ENCODE measurements at places on chromosomes 3 and 15. TPM values are rescaled to one million over a fixed set of nuclear protein-coding genes. Genes with fewer than 3 reads are reported as not detected.

DNA sequence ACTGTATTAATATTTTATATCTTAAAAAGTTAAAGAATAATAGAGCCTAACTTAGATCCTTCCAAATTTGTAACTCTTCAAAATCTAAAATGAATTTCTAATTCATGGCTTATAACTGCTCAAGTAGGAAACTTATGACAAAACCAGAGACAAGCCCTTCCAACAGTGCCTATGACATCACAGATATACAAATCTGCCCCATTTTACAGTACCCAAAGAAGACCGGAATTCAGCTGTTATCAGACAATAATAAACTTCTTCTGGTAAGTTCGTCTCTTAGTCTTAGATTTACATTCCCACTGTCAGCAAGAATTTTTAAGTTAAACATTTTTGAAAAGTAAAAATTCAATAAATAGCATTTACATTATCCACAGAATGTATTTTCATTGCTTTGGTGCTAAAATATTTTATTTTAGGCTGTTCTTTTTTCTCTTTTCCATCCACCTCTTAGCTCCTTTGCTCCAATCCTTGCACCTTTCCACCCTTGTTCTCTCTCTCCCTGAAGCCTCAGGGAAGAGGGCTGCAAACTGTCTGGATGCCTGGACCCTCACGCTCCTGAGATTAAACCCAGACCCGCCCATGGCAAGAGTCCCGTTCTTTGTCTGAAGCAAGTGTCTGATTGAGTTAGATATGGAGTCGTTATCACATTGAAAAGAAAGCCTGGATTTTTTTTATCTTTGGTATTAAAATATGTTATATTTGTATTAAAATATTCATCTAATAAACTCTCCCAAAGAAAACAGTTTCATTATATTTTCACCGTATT lies 312.7 kb downstream of the ZBTB20 start:
- no peak for DNase-seq

DNA sequence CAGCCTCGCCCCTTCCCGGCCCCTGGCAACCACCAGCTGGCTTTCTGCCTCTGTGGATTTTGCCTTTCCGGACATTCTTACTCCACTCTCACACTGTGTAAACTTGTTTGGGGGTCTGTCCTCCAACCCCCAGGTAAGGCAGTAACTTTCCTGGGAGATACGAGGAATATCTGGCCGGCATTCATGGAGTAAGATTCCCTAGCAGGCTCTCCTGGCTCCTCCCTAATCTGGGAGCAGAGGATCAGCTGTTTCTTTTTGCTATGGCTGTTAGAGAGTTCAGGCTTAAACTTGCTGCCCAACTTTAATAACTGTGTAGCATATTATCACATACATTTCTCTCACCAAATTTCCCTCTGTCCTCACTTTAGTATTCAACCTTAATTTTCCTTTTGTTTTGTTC lies 64.3 kb downstream of the IGF2BP2 start:
- no peak for DNase-seq

Gene AGBL1
- 0.06 TPM for polyA plus RNA-seq

Gene PGBD4
- polyA plus RNA-seq = 2.2 TPM

Gene GABRR3
- not detected for polyA plus RNA-seq

DNA sequence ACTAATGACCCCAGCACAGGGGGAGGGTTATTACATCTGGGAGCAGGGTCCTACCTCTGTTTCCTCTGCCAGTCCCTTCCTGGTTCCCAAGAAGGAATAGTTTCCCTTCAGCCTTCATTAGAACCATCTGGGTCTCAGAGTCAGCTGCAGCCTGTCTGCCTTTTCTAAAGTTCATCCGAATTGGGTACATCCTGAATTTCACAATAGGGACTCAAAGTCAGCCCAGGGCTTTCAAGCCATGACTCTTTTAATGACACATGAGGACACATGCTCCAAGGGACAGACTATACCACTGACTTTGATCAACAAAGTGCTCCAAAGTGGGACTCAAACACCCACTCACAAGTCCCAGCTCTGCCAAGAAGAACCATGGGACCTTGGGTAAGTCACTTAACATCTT lies 12.7 kb upstream of the CRABP1 start:
- no peak for DNase-seq

GRCh38 chr3:37400355-37400754 lies 226.0 kb upstream of the LRRFIP2 start:
- DNase-seq = no peak

Gene TRAT1
- 0.21 TPM for polyA plus RNA-seq

GRCh38 chr3:90253131-90253530 lies 1145.7 kb downstream of the EPHA3 start:
- no peak for DNase-seq

DNA sequence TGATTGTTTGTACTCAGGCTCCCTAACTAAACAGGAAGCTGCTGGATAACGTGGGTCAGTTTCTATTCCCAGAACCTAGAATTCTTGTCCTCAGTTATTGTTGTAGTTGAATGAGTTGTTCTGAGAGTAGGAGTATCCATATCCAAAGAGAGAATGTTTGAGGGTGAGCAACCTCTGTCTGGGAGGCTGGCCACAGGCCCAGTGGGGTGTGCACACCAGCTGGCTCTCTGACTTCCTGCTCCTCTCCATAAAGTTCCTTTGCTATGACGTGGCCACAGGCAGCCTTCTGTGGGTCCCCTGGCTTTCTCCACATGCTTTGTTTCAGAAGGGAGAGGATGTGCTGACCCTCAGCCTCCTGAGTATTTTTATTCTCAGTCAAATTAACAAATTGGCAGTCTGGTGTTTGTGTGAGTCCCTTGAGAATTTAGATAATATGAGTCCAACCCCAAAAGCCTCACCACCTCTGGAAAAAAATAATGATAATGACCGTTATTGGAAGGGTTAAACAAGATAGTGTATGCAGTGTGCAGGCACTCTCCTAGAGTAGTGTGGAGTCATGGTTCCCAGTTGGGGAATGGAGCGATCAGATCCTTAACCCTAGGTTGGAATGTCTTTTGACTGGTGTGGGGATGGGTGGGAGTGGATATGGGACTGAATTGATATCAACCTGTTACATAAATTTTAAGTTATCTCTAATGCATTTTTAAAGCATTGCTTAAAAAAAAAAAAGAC lies 47.6 kb upstream of the MED12L start:
- no peak for DNase-seq

GRCh38 chr3:159897331-159898075 lies 91.1 kb upstream of the IL12A start:
- no peak for DNase-seq

GRCh38 chr3:185527364-185527763 lies 25.0 kb downstream of the LIPH start:
- DNase-seq = no peak

Gene GOLGA6B
- polyA plus RNA-seq = 0.53 TPM

GRCh38 chr3:182795389-182795782 lies 2.1 kb downstream of the ATP11B start:
- no peak for DNase-seq

GRCh38 chr15:44712346-44713005 lies 1.2 kb downstream of the B2M start:
- DNase-seq = no peak

GRCh38 chr3:177212278-177212610 lies 15.0 kb upstream of the TBL1XR1 start:
- DNase-seq = no peak

Gene CFAP91
- 21.5 TPM for polyA plus RNA-seq

Gene PPARG
- 24.6 TPM for polyA plus RNA-seq

Gene FSIP1
- polyA plus RNA-seq = 2.8 TPM

Gene GATM
- polyA plus RNA-seq = 234 TPM

- no peak for DNase-seq
Observed at GRCh38 chr3:9173445-9173844, 76.0 kb downstream of the SRGAP3 start.

Gene GLDN
- polyA plus RNA-seq = 0.91 TPM

DNA sequence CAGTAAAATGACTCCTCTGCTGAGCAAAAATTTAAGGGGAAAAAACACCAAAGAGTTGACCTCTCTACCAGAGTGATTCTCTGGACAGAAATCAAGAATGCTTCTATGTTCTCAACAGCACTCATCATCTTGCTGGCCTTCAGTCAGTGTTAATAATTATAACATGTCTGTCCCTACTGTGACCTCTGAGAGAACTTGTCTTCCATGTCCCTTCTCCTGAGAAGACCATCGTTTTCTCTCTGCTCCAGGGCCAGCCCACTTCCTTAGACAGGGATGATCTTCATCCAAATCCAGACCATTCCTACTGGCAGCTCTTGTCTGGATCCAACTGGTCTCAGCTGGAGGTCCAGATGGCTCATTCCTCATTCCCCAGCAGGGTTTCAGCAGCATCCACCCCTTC lies 139.0 kb upstream of the NECTIN3 start:
- no peak for DNase-seq

- DNase-seq = no peak
Observed at GRCh38 chr3:141367038-141367730, 1.1 kb upstream of the ZBTB38 start.

Gene CFAP20DC
- 4.8 TPM for polyA plus RNA-seq

DNA sequence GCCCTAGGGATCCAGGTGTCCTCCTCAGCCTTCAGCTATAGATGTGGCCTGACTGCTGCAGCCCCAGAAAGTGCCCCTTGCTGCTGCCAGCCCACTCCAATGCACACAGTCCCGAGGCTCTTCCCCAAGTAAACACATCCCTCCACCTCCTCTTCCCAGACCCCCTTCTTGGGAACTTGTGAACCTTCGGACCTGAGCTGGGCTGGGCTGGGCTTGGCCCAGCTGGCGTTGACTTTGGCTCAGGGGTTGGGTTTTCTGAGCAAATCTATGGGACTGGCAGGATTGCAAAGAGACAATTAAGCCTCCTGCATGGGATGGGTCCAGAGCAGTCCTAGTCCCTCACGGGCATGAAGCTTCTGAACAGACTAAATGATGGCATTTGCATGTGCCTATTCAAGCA lies 14.7 kb downstream of the VIPR1 start:
- no peak for DNase-seq

GRCh38 chr3:169145540-169146178 lies 517.9 kb downstream of the MECOM start:
- DNase-seq = no peak

DNA sequence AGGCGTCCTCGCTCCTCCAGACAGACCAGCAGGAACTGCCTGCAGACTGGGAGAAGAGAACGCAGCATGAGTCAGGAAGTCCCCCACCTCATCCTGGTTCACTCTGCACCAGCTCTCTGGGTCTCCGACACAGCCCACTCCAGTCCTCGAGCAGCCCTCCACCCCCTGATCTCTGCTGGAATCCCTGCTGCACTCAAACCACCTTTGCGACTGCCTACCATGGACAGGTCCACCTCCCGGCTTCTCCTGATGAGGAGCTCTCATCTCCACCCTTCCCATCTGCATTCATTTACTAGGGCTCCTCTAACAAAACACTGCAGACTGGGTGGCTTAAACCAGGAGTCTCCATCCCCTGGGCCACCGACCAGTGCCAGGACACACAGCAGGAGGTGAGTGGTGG lies 202.3 kb upstream of the IGF1R start:
- DNase-seq = no peak

GRCh38 chr15:60353245-60353920 lies 44.4 kb downstream of the ANXA2 start:
- DNase-seq = no peak

DNA sequence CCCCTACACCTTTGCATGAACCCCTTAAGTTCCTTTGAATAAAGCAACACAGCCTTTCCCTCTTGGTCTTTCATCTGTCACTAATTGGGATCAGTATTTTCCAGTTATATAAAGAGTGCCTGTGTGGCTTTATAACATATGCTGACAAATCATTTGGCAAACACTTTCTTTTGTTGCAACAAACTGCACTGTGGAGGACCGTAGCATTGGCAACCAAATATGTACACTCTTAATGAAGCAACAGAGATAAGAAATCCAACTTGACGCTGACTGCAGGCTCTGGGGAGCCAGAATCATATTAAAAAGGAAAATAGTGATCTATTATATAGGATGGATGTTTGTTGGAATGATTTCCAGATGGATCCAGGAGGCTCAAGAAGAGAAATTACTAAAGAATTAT lies 120.1 kb upstream of the PRICKLE2 start:
- no peak for DNase-seq

DNA sequence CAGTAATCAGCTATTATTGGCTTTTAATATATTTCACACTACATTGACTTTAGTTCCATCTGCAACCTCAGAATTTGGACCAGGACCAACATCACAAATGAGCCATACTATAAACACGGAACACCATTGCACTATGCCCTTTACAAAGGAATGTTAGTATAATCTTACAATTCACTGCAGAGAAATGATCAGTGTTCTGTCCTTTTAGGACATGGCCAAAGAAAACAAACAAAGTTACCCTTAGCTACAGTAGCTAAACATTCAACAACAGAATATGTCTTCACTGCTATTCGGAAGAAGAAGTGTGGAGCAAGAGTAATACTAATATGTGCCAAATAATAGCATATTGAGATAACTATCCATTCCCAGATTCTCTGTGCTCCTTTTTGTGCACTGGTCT lies 90.4 kb downstream of the NAALADL2 start:
- DNase-seq = no peak

DNA sequence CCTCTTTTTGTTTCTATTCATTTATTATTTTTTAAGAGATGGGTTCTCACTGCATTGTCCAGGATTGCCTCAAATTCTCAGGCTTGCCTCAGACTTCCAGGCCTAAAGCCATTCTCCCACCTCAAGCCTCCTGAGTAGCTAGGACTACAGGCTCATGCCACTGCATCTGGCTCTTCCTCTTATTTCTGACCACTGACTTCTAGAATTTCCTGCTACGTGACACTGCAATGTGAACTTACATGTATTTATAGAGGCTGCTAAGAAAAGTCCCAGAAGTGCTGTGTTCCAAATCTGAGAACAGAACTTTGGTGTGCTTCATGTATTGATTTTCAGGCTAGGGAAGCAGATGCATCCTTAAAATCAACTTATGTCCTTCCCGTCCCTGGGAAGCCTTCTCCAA lies 407.4 kb downstream of the RSL24D1 start:
- DNase-seq = no peak

Gene CACNA2D3
- polyA plus RNA-seq = 1.6 TPM

Gene TF
- 2.6 TPM for polyA plus RNA-seq

- DNase-seq = no peak
Observed at GRCh38 chr15:40282869-40283614, at the start of gene ANKRD63. TSS of gene ANKRD63 (minus strand) at chr15:40283064. CDS start at chr15:40282586, 478 bp downstream.

DNA sequence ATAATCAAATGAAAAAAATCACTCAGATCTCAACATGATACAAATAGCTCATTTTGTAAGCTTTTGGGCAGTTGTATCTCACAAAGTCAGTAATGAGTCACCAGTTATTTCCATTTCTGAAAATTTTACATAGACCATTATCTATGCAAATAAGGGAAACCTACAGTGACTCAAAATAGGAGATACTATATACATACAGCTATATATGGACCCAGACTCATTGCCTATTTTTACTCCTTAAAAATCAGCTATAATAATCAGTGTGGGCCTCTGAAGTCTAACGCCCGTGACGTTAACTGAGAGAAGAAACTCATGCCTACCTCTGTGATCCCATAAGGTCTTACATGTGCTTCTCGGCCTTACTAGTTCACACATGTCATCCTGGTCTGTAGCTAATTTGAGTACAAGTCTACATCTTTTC lies 31.6 kb downstream of the LRIG1 start:
- no peak for DNase-seq

- no peak for DNase-seq
Observed at GRCh38 chr3:179603831-179604230, 607 bp downstream of the MRPL47 start.

Gene ERICH6
- polyA plus RNA-seq = 0.71 TPM

- DNase-seq = peak; percentile 28
Observed at GRCh38 chr3:130276203-130276803, 69.2 kb upstream of the COL6A5 start.
